ENCODE measurements at places on chromosomes 7 and 10.

- no peak for DNase-seq
Observed at GRCh38 chr7:43123457-43123856, 11.0 kb downstream of the HECW1 start.

GRCh38 chr10:44043646-44044375 lies 341.1 kb downstream of the CXCL12 start:
- DNase-seq: no peak

GRCh38 chr10:22945934-22946673 lies 18.3 kb downstream of the ARMC3 start:
- no peak for DNase-seq

- DNase-seq: peak; percentile 39
Observed at GRCh38 chr7:88546808-88547207, 212.7 kb upstream of the ZNF804B start.

- no peak for DNase-seq
Observed at GRCh38 chr10:28850784-28851183, 173.5 kb downstream of the BAMBI start.

- no peak for DNase-seq
Observed at GRCh38 chr7:22849662-22850061, 27.0 kb upstream of the TOMM7 start.

GRCh38 chr7:44117801-44118429 lies 5.4 kb downstream of the POLD2 start:
- no peak for DNase-seq

GRCh38 chr10:132847416-132847777 lies 61.5 kb upstream of the NKX6-2 start:
- no peak for DNase-seq

DNA sequence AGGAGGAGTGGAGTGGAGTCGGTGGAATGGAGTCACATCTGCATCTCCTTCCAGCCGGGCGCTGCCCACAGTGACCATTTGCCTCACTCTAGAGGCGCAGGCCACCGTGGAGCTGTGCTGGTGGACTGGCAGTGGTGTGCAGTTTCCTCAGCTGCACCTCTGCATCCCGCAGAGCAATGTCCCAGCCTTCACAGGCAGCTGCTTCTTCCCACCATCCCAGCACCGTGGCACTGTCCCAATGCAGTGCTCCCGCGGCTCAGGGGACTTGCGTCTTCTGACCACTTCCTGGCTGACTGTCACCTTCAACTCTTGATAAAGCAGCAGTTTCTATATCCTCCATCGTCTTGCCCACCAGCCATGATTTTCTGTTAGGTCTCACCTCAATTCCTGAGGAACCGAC lies 90.3 kb upstream of the SFMBT2 start:
- DNase-seq: no peak

DNA sequence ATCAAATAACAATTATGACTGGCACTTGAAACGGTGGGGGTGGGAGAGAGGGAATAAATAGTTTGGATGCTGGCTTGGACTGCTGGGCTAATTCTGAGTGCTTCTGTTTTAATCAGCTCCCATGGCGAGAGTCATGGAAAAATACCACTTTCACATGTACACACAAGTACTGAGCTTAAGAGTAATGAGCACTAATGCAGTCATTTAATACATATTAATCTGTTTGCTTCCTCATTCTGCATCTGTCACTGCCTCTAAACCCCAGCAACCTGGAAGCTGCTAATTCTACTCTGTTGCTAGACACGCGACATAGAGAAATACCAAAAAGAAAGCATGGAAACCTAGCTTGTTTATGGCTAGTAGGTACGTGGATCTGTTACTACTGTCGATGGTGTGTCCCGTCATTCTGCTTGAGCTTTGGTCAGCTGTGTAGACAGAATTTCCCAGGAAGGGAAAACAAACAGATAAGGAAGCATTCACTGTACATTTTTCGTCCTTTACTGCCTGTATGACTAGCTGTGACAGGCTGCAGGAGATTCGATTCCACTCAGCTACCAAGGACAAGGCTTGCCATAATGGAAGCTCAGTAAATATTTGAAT lies 238.8 kb downstream of the BAMBI start:
- no peak for DNase-seq

DNA sequence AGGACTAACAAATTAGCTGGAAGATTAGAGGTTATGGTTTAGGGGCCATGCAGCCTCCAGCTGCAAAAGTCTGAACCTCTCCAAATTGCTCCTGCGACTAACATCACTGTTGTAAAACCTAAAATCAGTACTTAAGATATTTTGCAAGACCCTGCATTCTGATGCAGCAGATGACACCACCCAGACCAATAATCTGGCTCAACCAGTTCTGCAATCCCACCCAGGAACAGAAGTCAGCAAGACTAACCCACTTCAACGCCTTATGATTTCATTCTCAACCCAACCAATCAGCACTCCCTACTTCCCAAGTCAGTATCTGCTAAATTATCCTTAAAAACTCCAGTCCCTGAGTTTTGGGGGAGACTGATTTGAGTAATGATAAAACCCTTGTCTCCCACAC lies 250.8 kb upstream of the MBL2 start:
- DNase-seq: no peak

- DNase-seq: no peak
Observed at GRCh38 chr10:201328-201771, 66.1 kb downstream of the ZMYND11 start.

GRCh38 chr7:14759785-14760184 lies 142.8 kb downstream of the DGKB start:
- no peak for DNase-seq

DNA sequence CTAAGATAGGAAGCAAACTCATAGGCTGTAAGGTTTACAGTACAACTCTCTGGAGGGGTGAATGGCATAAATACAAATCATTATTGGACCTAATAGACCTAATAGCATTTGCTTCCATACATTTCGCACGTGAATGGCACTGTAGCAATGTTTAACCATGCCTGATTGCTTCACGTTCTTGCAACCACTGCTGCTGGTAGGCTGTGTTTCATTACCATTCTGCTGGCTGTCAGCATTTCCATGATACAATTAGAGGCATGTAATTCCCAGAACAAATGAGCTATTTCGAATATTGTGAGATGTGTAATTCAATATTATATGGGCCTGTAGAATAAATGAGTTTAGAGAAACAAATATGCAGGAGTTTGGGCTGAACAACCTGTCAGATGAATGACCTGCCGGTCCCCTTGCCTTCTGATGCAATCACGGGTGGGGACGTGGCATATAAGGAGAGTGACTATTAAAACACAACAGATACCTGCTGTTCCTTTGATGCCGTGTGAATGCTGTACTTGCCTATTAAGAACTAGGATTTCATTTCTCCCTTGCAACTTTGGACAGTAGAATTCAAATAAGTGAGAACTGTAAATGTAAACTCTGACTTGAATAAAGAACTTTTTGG lies 393.4 kb downstream of the ACTR3B start:
- DNase-seq: no peak

- peak; percentile 41 for DNase-seq
Observed at GRCh38 chr10:24706479-24707118, 17.1 kb downstream of the ARHGAP21 start.

DNA sequence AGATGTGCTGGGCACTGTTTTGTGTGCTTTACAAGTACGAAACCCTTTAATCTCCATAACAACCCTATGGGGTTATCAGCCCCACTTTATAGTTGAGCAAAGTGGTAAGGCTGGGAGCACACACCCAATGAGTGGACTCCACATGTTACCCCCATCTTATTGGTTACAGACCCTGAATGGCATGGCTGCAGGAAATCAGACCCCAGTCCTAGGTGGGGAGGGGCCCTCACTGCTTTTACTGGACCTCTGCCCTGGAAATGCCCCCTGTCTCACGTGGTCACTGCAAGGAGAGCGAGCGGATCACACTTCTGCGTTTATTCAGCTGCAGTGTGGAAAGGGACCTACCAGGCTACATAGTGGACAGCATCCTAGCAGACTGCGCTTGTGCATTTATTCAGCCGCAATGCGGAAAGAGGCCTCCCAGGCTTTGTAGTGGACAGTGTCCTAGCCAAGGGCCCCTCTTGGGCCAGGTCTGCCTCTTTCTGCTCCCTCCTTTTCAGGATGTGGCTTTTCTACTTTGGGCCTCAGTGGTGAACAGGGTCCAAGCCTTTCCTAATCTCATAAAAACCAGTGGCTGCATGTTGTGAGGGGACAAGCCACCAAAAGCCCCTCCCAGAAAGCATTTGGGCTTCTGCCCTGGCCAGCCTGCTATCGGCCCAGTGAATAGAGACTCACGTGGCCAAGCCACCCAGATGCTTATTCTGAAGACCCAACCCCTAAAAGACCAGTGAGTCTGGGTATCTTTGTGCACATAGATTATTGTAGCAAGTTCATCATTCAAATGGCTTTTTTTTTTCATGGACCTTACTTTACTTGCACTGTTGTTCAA lies 405.7 kb upstream of the RNF32 start:
- no peak for DNase-seq

GRCh38 chr7:108973075-108973474 lies 403.4 kb downstream of the DNAJB9 start:
- no peak for DNase-seq

DNA sequence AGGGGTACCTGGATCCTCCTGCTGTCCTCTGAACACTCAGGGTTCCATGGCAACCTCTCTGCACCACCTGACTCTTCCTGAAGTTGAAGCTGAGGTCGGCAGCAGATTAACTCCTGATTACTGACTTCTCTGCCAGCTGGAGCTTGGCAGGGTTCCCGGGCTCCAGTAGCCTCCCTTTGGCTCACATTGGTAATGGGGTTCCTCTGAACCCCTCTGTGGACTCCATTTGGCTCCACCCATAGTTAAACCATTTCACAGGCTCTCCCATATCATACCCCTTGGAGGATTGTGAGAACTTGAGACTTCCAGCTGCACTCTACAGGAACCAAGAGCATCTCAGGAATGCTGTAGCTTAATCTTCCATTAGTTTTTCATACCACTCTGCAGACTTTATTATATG lies 292.5 kb downstream of the HDAC9 start:
- no peak for DNase-seq

GRCh38 chr7:99191869-99192596 lies 15.9 kb downstream of the KPNA7 start:
- no peak for DNase-seq

Measured in activated CD4-positive, alpha-beta T cell treated with anti-CD3 and anti-CD28 coated beads, Interleukin-2, amount 10 ng/mL, durations not matched to agents 7 days and 5 days (primary cell).